ENCODE measurements at places on chromosomes 7 and 10. TPM values are rescaled to one million over a fixed set of nuclear protein-coding genes. Genes with fewer than 3 reads are reported as not detected.

- no peak for DNase-seq
Observed at GRCh38 chr10:360653-361052, 225.4 kb downstream of the ZMYND11 start.

- DNase-seq: no peak
Observed at GRCh38 chr7:106450716-106451115, 165.9 kb upstream of the NAMPT start.

The TMEM140 gene
- total RNA-seq: 0.14 TPM

The ARHGAP22 gene
- 8.2 TPM for total RNA-seq

DNA sequence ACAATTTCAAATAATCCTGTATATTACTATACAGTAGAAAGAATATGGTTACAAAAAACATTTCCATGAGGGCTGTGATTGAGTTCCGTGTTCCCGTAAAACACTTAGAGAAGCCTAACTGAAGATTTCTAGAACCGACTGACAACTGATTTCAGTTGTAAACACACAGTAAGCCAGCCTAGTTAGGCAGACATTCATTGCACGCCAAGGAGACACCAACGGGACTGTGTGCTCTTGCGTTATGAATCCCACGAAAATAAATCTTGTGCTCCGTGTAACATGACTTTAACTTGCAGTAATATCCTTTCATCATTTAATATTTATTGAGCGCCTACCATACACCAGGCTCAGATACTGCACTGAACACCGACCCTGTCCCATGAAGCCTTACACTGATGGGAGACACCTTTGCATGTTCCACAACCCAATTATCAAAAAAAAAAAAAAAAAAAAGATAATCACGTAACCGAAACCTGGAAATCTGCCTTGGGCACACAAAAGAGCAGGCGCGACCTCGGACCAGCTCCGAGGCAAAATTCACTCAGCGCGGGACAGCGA, 420 bp upstream of the KLHL7 start:
- no peak for DNase-seq

Measured in WTC11 (cell line).